ENCODE measurements at places on chromosomes 7 and 10. TPM values are rescaled to one million over a fixed set of nuclear protein-coding genes. Genes with fewer than 3 reads are reported as not detected.

Gene TMEM130
- total RNA-seq: not detected

Gene GPR158
- total RNA-seq: not detected

Gene DYNC1I1
- total RNA-seq: not detected

Gene PNLIPRP1
- total RNA-seq: not detected

Gene OPALIN
- total RNA-seq: not detected

Gene RBM33
- 75.6 TPM for total RNA-seq

DNA sequence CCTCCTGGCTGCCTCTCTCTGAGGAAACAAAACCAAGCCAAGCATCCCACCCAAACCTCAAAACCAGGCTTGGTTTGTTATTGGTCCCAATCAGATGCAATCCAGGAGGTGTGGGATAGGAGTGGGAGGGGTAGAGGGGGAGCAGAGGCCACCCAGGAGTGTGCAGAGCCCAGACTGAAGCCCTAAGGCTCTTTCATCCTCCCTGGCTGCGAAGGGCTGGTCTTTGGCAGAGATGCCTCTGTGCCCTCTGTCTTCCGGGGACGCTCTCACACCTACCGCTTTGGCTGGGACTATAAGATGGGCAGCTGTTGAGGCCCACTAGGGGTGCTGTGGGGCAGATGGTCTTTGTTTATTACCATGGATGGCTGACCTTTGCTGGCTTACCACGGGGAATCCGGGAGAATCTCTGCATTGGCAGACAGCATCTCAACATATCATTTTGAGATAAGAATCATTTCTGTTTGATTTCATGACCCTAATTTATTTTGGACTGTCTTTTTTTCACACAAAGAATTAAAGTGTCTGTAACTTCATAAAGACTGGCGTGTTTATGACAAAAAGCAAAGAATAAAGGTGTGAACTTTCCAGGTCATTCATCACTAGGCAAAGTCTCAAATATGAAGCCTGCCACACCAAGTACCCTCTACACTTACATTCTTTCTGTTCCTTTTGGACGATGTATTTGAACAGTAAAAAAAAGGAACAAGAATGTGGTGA lies 6.5 kb upstream of the DENND2A start:
- DNase-seq: peak; percentile 60

DNA sequence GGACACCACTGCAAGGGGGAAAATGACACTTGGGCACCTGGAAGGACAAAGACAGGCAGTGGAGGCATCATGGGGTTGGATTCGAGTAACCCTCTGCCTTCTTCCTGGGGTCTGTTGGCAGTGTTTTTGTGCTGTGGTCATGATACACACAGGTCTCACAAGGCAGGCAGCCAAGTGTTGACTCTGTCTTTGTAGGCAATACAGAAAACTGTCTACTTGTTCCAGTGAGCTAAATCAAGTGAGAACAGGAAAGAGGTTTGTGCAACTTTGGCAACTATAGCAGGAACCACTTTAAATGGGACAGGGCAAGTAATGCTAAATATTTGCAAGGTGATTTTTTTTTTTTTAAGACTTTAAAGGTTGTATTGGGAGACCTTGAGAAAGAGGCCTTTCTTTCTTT lies 578.6 kb upstream of the GALNT17 start:
- DNase-seq: no peak

GRCh38 chr10:546451-546850 lies 143.0 kb downstream of the DIP2C start:
- no peak for DNase-seq

DNA sequence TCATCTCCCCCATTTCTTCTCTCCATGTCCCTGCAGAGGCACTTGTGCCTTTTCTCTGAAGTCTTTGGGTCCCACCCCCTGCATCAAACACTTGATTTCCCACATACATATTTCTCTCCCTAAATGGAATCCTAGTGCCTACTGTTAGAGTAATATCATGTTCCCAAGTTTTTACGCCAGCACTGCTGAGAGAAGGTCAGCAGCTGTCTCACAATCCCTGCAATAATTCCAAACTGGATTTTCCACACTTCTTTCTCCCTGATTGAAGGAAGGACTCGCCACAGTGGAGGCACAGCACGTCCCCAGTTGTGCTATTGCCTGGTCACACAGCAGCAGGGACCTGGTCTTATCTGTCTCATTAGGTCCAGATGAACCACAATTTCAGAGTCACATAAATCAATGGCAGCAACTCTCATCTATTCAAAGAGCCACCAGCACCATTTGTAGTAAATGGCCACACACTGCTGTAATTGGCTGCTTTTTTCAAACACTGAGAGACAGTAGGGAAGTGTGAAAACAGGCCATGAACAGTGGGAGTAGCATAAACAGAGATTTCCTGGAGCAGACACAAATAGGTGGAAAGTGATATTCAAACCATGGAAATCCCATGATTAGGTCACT lies 605.5 kb downstream of the XPNPEP1 start:
- no peak for DNase-seq

GRCh38 chr10:116796910-116797513 lies 52.3 kb upstream of the ENO4 start:
- peak; percentile 74 for DNase-seq

GRCh38 chr10:6278519-6279120 lies 75.9 kb downstream of the PFKFB3 start:
- no peak for DNase-seq
